H7 (cell line): ENCODE measurements at places on chromosomes 7 and 10. TPM values are rescaled to one million over a fixed set of nuclear protein-coding genes. Genes with fewer than 3 reads are reported as not detected.

The CALCR gene
- 1.4 and 4.0 TPM in 2 replicates for total RNA-seq

DNA sequence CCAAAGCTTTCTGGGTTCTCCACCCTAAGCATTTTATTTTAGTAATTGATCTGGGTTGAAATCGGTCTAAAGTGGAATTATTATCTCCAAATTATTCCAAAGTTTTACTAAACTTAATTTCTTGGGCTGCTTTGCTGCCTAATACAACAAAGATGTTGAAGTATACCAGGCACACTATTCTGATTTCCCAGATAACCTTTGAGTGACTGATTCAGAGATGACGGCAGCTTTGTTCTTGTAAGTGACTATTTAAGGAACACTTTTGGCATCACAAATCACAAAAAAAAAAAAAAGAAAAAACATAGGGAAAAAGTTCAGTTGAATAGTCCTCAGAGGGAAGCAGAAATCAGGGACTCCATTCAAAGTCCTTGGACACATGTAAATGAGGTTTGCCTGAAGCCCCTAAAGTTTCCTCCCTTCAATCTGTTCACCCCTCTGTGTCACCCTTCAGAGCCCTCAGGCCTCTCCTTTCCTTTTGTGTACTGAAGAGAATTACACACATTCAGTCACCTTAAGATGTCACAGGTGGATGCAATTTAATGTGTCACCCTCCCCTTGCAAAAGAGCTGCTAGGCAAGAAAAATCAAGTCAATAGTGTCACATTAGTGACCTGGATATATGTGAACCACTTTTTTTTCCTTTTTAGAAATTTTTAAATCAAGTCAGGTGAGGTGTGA, 81.5 kb downstream of the RTKN2 start:
- DNase-seq, result no peak

DNA sequence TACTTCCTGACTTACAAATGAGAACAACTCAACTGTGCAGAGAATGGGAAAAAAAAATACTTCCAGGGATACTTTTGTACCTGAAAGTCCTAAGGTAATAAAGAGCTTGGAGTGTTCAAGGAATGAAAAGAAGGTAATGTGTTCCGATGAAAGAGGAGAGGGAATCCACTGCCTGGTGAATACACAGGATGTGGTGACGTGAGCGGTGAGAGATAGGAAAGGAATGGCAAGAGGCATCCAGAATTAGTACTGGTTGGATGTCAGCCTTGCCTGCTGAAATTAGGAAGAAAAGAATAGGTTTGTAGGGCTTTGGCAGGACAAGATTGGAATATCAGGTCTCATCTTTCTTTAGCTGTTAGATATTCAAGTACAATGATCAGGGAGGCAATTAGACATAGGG, 347.7 kb downstream of the POM121L12 start:
- no peak for DNase-seq

DNA sequence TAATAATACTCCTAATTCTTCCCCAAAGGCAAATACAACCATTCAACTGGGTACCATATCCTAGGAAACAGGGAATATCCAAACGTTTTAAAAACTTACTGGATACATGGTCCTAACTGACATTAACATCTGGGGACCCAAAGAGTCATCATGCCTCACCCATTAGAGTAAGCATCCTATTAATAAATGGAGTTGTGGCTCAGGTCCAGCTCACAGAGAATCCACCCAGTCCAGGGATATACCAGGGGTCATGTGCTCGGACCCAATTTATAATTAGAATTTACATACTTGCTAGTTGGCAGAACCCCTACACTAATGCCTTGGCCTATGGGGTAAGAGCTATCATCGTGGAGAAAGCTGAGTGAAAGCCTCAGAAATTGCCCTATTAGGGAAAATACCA, 670.0 kb downstream of the XPNPEP1 start:
- no peak for DNase-seq

The NUTM2A gene
- 0.04 TPM in 1 of 2 replicates, not detected in the other for total RNA-seq

- DNase-seq, result no peak
Measured at GRCh38 chr7:1681581-1681980, 11.5 kb downstream of the ELFN1 start.

GRCh38 chr10:49738616-49739360, 23.3 kb downstream of the OGDHL start:
- peak; percentile 43 for DNase-seq

DNA sequence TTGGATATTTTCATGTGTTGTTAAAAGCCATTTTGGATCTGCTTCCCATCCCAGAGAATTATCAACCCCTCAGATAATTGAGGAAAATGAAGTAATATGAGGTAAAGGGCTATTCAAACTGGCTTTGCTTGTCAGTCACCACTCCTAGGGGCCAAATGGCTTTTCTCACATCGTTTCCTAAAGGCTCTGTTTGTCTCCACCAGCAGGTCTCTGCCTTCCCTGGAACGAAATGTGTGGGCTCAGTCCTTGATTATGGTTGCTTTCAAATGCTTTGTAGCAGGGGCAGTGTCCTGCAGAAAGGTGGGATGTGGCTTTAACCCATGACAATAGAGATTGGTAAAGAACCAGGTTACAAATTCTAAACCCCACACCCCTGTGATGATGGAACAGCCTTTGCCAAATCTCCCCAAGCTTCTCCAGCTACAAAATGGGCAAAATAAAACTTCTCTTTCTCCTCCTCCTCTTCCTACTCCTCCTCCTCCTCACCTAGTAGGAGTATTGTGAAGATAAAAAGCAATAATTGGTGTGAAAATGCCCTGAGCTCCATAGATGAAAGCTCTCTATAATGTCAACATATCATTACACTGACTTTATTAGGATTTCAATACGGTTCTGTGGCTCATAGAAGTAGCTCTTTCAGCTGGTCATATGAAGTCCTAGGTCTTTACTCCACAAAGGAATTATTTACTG, 127.6 kb downstream of the CHN2 start:
- no peak for DNase-seq
